ENCODE measurements at places on chromosomes 11 and 22.

- peak overlapping the region; percentile 53 for H3K4me3 ChIP-seq
- H3K4me1 ChIP-seq: peaks cover 28% of the 10 kb centered on the region
- no peak for DNase-seq
- H3K27me3 ChIP-seq: peaks cover 55% of the 10 kb centered on the region
These were observed 19.7 kb downstream of the EPS8L2 start for GRCh38 chr11:725624-726202.

- no peak overlapping the region for H3K4me3 ChIP-seq
- H3K27me3 ChIP-seq: peaks cover 3% of the 10 kb centered on the region
- no peak for DNase-seq
- no peaks in the 10 kb centered on the region for H3K36me3 ChIP-seq
- H3K4me1 ChIP-seq: no peaks in the 10 kb centered on the region
These were observed 3.2 kb downstream of the HBD start for GRCh38 chr11:5231111-5231510.

- peaks cover 15% of the 10 kb centered on the region for H3K4me1 ChIP-seq
- no peak for DNase-seq
- peaks cover 8% of the 10 kb centered on the region for H3K36me3 ChIP-seq
- H3K27ac ChIP-seq: no peak overlapping the region
- H3K4me3 ChIP-seq: no peak overlapping the region
These were observed 1.7 kb downstream of the TKFC start for GRCh38 chr11:61334434-61335354.

GRCh38 chr11:116517584-116517983, 255.2 kb downstream of the BUD13 start:
- no peaks in the 10 kb centered on the region for H3K27me3 ChIP-seq
- no peaks in the 10 kb centered on the region for H3K36me3 ChIP-seq
- no peak overlapping the region for H3K27ac ChIP-seq
- no peak for DNase-seq
- H3K4me3 ChIP-seq: no peak overlapping the region

GRCh38 chr11:57095417-57095816, 86.3 kb upstream of the LRRC55 start:
- no peaks in the 10 kb centered on the region for H3K36me3 ChIP-seq
- H3K27me3 ChIP-seq: no peaks in the 10 kb centered on the region
- H3K4me1 ChIP-seq: no peaks in the 10 kb centered on the region
- no peak overlapping the region for H3K4me3 ChIP-seq
